HTR-8/SVneo (cell line): ENCODE measurements at places on chromosomes 5 and 9.

GRCh38 chr5:43019614-43020398 is 20.3 kb downstream of the ANXA2R start:
- no peak for DNase-seq

DNA sequence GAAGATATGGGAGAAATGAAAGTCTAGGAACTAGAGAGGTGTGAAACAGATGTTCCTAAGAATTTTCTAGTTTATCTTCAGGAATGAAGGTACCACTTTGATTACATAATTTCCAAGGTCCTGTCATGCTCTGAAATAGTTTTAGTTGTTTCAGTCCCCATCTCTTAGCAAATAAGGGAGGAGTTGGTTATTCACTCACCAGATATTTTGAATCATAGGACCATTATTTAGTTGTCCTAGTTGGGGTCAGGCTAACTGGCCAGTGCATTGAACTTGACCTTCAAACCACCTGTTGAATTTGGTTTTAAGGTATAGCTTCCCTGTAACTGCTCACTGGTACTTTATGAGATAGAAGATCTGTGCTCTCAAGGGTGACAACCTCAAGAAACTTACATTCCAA is 53.9 kb upstream of the TNFAIP8 start:
- DNase-seq, result no peak

GRCh38 chr9:110541950-110542349 is 37.6 kb downstream of the SVEP1 start:
- no peak for DNase-seq

DNA sequence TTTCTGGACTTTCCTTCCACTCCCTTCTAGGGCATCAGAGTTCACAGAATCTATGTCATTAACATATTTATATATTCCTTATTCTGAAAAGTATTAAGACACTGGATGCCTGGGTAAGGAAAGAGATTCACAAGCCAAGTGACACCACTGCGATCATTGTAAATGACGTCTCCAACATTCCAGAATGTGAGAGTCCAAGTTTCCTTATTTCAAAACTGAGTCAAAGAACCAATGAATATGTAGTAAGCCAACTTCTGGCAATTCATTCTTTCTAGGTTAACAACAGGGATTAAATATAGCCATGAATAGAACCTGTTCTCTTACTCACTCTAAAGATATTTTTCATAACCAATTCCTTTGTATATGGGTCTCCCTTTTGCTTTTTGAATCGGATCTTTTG is 18.1 kb downstream of the RAI14 start:
- DNase-seq, result no peak

DNA sequence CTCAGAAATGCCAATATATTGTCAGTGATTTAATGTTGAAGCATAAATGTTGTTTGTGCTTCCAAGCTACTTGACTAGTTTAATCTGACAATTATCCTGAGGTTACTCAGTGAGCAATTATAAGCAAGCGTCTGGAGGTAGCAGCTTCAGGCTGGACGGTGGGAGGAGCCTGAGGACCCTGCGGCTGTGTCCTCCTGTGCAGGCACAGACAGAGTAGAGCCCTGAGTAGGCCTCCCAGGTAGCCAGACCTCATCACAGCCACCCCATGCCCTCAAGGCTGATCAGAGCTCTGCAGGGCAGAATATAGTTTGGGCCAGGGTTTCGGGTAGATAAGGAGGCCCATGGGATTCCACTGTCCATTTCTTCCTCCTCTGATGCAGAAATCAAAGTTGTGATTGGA is 153.6 kb downstream of the DRD1 start:
- DNase-seq, result no peak

DNA sequence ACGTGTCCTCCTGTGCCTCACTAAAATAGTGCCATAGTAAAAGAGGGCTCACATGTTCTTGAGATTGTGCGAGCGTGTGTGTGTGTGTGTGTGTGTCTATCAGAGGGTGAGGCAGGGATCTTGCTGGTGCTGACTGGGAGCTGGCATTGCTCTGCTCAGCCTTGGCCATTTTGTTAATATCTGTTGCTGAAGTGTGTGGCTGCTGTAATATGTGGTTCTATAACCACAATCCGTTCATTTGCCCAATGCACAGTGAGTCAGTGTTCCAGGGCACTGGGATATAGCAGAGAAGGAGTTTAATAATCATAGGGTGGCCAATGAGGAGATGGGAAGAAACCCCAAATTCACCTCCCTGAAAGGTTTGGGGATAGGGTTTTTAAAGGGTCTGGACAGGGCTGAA is 61.3 kb downstream of the RASGRF2 start:
- no peak for DNase-seq

- no peak for DNase-seq
Observed at GRCh38 chr5:74465724-74466123, 174.8 kb downstream of the ENC1 start.

DNA sequence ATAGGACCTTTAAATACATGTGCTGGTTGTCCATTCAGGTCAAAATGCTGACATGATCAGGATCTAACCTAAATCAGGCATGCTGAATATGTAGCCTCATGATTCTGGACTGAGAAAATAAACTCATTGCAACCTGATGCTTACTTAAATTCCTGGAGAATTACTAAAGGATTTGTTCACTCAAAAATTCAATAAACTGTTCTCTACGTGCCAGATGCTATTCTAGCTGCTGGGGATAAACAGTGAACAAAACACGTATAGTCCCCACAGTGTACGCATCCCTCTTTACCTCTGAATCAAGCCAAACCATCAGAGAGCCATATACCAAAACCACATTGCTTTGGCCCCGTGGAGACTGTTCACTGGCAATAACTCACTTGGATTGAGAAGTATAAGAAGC is 6.1 kb downstream of the SCAI start:
- DNase-seq, result peak; percentile 18

- DNase-seq, result no peak
Observed at GRCh38 chr5:110951373-110951791, 120.1 kb upstream of the TSLP start.

DNA sequence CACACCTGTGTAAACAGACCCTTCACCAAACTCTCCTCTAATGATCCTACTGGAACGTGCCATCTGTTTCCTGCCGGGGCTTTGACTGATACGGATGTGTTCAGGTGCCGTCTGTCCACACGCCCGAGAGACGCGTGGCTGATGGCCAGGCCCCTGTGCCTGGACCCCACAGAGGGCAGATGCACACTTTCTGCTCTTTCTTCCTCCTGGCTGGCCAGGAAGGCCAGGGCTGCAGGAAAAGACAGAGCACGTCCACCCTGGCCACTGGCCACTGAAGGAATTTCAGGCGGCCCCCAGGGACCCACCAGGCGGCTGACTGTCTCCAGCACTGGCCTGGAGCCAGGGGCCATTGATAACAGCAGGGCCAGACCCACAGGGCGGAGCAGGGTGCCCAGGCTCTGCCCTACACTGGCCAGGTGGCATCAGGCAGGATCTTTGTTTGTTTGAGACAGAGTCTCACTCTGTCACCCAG is 3.6 kb upstream of the ENG start:
- DNase-seq, result no peak
